ENCODE measurements at places on chromosomes 11 and 22.
A peak's percentile ranks its signal among the peaks of the same experiment; 100 is the strongest.

DNA sequence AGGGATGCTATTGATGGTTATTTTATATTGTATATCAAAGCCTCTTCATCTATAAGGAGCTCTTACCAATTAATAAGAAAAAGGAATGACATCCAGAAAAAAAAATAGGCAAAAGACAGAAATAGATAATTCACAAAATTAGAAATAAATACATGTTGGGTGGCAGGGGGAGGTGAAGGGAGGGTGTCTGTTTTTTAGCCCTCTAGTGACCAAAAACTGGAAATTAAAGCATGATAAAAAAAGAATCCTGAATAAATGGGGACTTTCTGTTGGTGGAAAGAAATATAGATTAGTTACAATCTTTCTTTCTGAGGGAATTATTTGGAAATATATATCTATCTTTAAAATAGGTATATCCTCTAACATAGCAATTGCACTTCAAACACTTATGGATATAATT is 42.0 kb upstream of the TTC36 start:
- peak; percentile 22 for DNase-seq

- DNase-seq, result peak; percentile 66
Observed at GRCh38 chr11:117993988-117994745, 8.0 kb downstream of the IL10RA start.

DNA sequence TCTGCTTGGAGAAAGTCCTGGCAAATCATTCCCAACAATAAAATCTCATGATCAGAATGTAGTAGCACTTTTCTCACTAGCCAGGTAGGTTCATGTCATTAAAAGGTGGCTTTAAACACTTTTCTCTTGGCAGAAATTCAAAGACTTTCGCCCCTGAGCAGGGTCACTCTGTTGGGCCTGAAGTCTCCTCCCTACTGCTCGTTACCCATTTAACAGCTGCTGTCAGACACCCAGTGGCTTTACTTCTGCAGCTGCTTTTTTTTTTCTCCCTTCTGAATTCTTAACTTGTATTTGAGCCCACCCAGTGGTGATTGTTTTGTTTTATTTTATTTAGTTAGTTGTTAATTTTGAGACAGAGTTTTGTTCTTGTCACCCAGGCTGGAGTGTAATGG is 25.0 kb downstream of the ARHGAP8 start:
- DNase-seq, result no peak

GRCh38 chr11:119687373-119688046 is 41.5 kb downstream of the NECTIN1 start:
- DNase-seq, result peak; percentile 19

DNA sequence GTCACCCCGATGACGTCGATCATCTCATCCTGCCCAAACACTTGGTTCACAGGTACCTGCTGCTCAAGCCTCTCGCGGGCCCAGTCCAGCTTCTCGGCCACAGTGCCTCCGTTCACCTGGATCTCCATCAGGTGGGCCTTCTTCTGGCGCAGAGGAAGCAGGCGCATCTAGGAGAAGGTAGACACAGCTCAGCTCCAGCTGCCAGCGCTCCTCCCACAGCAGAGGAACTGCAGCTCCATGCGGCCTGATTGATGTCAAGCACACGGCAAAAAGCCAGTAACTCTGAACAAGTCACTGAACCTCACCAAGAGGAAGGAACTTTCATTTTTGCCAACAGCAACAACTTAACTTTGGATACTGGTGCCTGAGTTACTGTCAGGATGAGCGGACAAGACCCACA is 4.0 kb downstream of the RPL3 start:
- no peak for DNase-seq

DNA sequence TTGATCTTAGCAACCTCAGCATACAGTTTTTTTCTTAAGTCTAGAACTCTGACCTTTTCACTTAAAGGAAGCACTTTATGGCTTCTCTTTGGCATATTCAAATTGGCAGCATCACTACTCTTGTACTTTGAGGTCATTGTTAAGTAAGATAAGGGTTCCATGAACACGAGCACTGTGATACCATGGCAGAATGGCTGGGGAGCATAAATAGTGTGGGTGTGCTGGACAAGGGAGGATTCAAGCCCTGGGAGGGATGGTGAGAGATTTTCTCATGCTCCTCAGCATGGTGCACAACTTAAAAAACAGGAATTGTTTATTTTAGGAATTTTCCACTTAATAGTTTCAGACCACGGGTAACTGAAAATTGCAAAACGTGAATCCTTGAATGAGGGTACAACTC is 111.4 kb downstream of the ATXN10 start:
- DNase-seq, result no peak

GRCh38 chr11:113113801-113114704 is 152.8 kb downstream of the NCAM1 start:
- peak; percentile 46 for DNase-seq

- no peak for DNase-seq
Observed at GRCh38 chr11:105022527-105022926, 441 bp downstream of the CASP5 start.

DNA sequence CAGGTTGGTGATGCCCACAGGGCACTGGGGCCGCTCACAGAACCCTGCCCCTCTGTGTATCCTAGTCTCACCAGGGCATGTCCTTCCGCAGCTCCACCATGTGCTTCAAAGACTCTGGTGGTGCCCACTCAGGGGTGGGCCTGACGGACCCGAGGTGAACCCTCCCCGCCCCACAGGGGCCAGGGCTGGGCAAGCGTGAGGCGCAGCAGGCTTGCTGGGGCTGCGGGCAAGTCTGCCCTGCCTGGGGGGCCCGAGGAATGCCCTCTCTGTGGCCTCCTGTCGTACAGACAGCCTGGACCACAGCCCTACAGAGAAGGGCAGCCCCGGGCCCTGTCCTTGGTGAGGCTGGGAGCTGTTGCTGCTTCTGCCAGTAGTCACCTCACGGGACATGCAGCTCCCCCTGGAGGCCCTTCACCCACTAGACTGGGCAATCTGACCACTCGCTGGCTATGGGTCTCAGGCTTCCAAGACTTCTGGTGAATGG is 40.2 kb downstream of the TBX1 start:
- no peak for DNase-seq

- no peak for DNase-seq
Observed at GRCh38 chr11:105700271-105700670, 90.4 kb downstream of the GRIA4 start.

DNA sequence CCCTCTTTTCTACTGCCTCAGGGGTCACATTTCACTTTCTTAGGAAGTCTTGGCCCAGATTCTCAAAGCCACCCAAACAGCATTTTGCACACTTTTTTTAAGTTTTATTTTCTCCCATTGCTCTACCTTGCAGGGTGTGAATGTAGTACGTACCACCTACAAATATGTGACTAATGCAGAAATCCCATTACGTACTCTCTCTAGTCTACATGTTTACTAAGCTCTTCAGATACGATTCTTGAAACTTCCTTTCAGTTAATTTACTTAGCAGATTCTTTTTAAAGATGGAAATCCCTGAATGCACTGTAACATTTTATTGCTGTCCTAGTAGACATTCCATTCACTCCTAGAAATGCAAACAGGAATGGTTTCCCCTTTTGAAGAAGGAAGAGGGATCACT is 61.3 kb downstream of the LRRC4C start:
- no peak for DNase-seq

DNA sequence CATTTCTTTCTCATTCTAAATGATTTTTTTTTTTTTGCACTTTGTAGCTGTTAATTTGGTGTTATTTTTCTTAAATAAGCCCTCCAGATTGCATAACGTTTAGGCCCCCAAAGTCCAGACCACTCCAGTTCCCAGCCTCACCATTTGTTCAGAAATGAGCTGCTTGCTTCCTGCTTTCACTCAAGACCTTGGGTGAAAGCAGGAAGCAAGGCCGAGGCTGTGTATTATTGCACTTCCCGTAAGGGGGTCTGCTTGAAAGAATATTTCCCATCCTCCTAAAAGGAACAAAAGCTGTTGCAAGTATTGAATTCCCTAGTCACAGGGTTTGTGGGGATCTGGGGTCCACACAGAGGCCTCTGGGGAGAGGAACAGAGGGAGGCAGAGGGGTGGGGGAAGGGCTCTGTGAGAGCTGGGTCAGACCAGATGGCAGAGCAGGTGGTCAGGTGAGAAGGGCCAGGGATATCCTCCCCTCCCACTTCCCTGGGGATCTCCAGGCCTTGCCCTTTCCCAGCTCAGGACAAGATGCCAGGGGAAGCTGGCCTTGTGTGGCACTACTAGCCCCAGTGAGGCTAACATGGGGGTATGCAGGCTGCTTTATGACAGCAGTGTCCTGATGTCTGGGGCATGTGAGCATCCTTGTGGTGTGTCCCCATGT is 51.6 kb upstream of the MYEOV start:
- DNase-seq, result no peak

- DNase-seq, result no peak
Observed at GRCh38 chr11:112498701-112499100, 238.0 kb upstream of the PLET1 start.

DNA sequence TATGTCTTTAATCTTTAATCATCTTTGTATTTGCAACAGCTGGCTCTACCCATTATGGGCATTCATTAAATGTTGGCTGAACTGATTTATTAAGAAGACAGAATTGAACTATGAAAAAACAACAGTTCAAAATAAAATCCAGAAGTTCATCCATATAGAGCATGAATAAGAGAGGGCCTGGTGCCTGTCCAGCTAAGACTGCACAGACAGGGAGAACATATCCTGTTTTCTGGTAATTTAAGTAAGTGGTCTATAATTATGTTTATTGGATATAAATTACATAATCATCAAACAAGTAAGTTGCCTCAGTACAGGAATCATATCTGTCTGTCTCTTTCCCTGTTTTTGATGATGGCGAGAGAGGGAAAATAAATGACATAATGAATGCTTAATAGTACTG is 137.2 kb downstream of the RBFOX2 start:
- DNase-seq, result no peak

- DNase-seq, result no peak
Observed at GRCh38 chr22:19636696-19637407, 77.5 kb upstream of the SEPTIN5 start.

GRCh38 chr11:101810546-101810945 is 104.3 kb upstream of the CEP126 start:
- DNase-seq, result no peak

DNA sequence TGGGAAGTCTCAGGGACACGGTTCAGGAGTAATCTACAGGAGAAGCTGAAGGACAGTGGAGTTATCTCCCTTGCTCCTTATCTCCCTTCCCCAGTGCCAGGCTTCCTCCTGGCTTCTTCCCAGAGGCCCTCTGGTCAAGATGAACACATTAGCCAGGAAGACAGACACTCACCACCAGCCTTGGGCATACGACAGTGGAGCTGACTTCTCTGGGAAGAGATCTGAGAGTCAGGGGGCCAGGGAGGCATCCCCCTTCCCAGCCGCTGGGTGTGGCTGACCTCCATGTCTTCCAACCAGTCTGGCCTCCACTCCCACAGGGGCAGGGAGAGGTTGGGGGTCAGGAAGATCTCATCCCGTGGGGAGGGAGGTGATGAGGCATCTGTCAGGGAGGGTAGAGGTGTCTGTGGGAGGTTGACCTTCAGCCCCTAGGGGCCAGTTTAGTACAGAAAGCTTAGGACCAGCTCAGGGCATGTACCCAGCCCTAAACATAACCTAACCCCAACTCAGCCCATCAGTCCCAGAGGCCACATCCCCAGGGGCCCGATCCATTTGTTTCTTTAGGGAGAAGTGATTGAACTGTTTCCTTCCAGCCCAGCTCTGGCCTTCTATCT is 12.7 kb downstream of the ROBO4 start:
- DNase-seq, result peak; percentile 14

GRCh38 chr11:77111277-77111676 is 8.6 kb downstream of the OMP start:
- DNase-seq, result no peak

DNA sequence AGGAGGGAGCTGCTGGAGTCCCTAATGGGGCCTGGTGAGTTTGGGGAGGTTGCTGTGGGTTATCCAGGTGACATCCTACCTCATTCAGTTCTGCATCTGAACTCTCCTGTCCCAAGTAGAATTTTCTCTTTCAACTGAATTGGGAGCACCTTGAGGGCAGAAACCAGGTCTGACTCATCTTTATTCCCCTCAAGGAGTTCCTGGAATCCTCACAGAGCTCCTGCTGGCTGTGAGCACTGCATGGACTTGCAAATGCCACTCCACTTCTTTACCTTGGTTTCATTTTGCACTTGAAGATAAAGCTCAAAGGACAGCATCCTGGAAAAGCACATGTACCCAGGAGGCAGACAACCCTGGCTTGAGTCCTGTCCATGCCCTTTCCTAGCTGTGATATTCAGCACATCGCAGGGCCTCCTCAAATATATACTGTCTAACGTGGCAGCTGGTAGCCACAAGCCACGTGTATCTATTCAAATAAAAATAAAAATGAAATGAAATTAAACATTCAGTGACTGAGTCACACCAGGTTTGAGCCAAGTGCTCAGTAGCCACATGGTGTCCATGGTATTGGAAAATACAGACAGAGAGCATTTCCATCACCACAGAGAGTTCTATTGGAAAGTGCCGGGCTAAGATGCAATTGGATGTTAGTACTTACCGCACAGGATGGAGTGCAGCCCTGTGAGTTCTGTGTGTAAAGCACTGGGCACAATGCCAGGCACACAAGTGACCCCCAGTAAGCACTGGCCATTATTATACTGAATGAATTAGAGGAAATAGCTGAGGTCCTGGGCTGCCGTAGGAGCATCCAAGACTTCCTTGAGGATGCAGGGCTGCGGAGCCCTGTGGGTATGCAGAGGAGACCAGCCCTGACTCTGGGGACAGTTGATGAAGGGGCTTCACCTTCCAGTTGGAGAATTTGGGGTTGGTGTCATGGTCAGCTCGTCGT is 149.0 kb downstream of the PKNOX2 start:
- DNase-seq, result no peak

GRCh38 chr11:293852-294661 is 5.1 kb downstream of the PGGHG start:
- no peak for DNase-seq

DNA sequence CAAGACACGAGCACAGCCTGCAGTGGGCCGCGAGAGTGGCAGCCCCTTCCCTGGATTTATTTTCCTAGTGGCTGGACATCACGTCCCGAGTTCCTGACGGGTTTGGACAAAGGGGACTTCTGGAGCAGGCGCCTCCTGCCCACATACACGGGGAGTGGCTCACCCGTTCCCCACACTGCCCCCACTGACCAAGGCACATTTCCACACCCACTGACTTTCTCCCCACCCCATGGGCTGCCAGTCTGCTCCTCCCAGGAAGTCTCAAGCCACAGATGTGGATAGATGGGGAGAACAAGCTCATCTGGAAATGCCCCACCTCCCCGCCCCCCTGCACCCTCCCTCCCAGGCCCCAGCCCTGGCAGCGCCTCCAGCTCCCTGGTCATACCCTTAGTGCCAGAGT is 34.0 kb upstream of the FADD start:
- no peak for DNase-seq

GRCh38 chr11:61032824-61033223 is 61.3 kb downstream of the CD6 start:
- no peak for DNase-seq

DNA sequence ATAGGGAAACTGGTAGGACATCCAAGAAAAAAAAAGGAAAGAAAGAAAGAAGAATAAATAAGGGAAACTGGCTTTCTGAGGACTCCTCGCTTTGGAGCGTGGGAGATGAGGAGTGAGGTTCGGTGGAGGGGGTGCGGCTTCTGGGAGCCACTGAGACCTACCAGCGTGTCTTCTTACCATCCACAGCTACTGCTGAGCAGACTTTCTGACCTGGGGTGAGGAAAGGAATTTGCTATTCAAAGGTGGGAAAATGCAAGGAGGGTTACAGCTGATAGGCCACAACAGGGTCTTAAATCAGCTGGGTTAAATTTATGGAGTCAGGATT is 488 bp upstream of the SELENOM start:
- DNase-seq, result no peak

GRCh38 chr22:23259916-23260644 is 79.8 kb downstream of the BCR start:
- DNase-seq, result no peak
